CD4-positive, alpha-beta T cell treated with Interferon gamma for 1 hour (primary cell): ENCODE measurements at places on chromosomes 5 and 9.

- DNase-seq: no peak
These were observed 452.0 kb upstream of the ZNF608 start for GRCh38 chr5:125198270-125198974.

DNA sequence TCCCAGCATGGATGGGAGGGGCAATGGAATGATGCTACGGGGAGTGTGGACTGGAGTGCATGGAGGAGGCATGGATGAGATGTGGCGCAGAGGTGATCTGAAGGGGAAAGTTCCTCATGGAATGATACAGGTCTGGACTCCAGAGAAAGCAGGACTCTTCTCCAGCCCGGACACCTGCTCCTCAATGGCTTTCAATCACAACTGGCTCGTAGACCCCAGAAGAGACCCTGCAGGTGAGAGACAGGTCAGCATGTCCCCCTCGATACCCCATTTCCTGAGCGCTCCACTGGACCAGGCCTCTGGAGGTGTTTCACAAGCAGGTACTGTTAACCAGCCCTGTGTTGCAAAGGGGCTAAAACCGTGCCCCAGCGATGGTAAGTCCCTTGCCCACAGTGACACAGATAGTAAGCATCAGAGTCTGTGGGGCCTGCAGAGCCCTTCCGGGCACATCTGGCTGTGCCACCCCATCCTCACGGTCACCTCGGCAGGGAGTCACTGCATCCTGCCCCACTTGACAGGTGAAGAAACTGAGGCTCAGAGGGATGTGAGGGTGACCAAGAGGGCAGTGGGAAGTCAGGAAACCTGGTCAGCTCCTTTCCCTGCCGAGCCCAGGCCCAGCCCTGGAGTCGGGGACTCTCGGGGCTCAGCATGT, 5.5 kb upstream of the DPM2 start:
- DNase-seq: no peak

DNA sequence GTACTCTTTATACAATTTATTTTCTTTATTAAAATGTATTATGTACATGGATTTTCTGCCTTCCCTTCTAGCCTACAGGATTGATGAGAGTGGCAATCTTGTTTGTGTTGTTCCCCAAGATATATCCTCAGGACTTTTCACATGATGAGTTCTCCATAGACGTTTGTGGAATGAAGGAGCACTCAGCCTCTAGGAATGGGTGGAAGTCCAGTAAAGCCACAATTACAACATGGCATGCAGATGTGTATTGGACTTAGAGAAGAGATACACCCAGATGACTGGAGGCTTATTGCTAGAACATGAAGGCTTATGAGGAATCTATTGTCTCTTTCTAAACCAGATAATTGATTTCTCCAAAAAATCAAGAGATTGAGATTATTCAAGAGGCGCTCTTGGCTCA, 8.2 kb upstream of the DOCK2 start:
- no peak for DNase-seq

- no peak for DNase-seq
These were observed 111.1 kb downstream of the UGCG start for GRCh38 chr9:112007575-112008240.

DNA sequence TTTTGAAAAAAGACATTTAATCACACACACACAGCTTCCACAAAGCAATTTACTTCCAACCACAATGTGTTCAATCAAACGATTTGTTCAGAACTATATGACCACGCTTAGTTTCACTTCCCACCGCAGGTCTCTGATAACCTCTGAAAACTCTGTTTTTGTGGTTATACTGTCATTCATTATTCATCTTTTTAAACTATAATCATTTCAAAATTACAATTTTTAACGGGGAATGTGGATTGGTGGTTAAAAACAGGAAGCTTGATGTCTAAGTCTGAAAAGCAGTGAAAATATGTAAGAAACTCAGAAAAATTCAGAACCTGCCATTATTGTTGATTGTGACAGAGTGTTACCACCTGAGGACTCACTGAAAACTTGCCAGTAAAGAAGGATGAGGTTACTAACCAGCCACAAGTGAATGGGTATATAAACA, 12.7 kb upstream of the TMEM174 start:
- DNase-seq: no peak

DNA sequence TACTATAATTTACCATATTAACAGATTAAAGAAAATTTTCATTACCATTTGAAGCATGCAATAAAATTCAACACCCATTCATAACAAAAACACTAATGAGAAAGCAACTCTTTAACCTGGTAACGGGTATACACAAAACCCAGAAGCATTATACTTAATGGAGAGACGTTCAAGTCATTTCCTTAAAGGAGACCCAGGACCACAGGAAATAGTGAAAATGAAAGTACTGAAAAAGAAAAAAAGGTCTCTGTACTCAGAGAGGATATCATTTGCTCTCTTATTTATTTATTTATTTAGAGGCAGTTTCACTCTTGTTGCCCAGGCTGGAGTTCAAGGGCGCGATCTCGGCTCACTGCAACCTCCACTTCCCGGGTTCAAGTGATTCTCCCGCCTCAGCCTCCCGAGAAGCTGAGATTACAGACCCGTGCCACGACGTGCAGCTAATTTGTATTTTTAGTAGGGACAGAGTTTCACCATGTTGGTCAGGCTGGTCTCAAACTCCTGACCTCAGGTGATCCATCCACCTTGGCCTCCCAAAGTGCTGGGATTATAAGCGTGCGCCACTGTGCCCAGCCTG, 61.6 kb downstream of the SETX start:
- DNase-seq: no peak

DNA sequence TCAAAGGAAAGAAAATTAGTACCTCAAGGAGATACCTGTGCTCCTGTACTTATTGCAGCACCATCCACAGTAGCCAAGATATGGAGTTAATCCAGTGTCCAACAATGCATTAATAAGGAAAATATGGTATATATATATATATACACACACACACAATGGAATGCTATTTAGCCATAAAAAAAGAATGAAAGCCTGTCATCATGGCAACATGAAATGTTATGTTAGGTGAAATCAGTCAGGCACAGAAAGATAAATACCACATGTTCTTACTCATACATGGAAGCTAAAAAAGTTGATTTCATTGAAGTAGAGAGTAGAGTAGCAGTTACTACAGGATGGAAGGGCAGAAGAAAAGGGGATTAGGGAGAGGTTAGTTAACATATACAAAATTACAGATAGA, 601.5 kb downstream of the ANXA1 start:
- DNase-seq: no peak

DNA sequence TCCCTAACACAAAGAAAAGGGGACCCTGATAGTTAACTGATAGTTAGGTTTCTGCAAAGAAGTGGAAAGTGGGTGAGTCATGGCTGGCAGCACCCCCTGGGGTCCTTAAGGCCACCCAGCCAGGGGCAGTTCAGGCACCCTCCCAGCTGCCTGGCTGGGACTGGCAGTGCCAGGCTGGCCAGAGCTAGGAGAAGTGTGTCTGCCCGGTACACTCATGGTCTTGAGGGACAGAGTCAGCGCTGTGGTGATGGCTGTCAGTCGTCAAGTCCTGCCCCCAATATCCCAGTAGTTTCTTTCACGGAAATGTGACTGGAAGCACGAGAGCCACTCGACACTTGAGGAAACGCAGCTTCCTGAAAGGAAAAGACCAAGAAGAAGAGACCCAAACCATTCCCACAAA, 22.3 kb upstream of the CNOT6 start:
- no peak for DNase-seq

DNA sequence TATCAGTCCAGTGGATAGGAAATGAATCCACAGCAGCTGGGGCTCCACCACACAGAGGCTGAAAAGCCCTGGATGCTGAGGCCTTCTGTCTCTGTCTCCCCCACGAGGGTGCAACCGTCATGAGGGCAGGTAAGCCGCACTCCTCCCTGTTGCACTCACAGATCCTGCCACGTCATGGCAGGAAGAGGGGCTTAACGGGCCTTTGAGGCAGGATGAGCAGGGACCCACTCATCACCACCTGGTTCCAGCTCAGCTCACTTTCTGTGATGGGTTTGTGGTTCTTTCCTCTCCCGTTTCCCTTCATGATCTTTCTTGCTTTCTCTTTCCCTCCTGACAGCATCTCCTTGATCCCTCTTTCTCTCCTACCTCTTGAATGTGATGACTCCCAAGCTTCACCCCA, 575.2 kb downstream of the CCDC171 start:
- DNase-seq: no peak

DNA sequence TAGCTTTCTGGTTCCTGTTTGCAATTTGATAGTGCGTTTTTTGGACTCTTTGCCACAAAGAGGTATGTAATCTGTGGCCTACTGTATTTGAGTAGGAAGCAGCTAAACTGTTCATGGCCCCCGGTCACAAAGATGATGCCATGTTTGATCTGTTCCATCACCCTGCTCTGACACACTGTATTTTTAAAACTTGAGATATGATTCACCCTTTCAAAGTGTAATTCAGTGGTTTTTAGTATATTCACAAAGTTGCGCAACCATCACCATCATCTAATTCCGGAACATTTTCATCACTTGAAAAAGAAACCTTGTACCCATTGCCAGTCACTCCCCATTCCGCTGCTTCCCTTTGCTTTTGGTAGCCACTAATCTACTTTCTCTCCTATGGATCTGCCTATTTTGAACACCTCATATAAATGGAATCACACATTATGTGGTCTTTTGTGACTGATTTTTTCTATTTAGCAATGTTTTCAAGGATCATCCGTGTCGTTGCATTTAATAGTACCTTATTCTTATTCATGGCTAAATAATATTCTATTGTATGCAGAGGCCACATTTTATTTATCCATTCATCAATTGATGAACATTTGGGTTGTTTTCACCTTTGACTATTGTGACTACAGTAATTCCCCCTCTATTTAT, 141.6 kb downstream of the NR3C1 start:
- peak; percentile 7 for DNase-seq
